Sigmoid colon (tissue), 7 donors: ENCODE measurements at places on chromosomes 12 and 14. TPM values are rescaled to one million over a fixed set of nuclear protein-coding genes. Genes with fewer than 3 reads are reported as not detected.

DNA sequence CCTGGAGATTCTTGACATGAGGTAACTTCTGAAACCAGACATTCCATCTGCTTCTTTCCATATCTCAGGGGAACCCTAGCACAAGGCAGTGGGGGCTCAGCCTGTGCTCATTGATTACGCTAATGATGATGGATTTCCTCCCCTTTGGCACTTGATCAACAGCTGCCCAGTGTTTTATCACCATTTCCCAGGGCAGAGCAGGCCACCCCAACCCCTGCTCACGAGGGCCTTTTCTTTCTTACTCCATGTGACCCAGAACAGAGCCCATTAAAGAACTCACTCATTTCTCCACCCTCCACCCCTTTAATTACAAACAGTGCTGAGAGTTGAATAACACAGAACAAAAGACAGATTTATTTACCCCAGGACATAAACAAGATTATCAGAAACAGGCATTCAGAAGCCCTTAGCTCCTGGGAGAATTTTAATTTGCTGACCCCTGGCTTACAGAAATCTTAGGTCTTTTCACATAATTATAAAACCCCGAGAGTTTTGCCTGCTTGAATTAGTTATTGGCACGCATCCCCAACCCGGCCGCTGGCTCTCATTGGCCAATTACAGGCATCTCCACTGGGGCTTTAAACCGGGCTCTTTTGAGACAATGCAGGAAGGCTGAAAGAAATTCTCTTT, 32.0 kb upstream of the CCDC60 start:
- no peak for DNase-seq

DNA sequence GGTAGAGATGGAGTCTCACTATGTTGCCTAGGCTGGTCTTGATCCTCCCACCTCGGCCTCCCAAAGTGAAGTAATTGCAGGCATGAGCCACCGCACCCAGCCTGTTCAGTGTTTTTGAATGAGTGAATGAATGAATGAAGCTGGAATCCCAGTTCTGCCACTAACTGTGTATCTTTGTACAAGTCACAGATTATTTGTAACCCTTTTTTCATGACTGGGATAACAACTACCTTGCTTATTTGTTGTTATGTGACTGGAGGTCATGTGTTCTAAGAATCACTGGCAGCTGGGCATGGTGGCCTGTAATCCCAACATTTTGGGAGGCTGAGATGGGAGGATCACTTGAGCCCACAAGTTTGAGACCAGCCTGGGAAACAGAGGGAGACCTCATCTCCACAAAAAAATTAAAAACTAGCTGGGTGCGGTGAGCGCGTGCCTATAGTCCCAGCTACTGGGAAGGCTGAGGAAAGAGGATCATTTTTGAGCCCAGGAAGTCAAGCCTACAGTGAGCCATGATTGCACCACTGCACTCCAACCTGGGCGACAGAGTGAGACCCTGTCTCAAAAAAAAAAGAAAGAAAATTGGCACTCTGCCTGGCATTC, 13.3 kb upstream of the NUMB start:
- no peak for DNase-seq

GRCh38 chr14:37343307-37344094, 145.8 kb downstream of the MIPOL1 start:
- DNase-seq, result no peak

- no peak for DNase-seq
These were observed 131.8 kb downstream of the TMTC3 start for GRCh38 chr12:88273875-88274274.

ABCC9 gene
- 35.7 TPM for total RNA-seq

RTL1 gene
- not detected for total RNA-seq

DNA sequence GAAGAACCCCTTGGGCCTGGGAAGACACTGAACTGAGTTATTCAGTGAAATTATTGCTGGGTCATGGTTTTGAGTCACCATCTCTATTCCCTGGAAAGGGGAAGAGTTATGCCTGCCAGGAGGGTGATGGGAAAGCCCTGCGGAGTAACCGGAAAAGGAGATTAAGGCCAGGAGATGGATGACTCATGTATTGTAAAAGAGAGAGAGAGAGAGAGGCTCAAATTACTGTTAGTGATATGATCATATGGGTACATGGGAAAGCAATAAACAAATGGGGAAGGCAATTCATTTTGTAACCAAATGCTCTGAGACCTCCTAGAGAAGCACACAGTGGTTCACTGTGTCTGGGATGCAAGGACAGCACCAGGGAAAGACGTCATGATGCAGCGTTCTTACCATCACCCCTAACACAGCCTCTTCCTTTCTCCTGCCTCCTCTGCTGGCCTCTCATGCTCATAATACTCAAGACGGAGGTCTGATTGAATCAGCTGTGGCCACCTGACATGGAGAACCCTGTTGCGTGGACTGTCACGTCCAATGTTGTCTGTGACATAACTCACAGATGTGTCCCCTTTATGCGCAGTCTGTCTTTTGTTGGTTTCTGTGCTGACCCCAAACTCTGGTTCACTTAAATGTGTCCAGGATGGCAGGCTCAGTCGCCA, 243.7 kb downstream of the TMEM132D start:
- no peak for DNase-seq

- DNase-seq, result no peak
These were observed 102.9 kb downstream of the TAOK3 start for GRCh38 chr12:118269806-118270205.

COX8C gene
- total RNA-seq, result not detected

DNA sequence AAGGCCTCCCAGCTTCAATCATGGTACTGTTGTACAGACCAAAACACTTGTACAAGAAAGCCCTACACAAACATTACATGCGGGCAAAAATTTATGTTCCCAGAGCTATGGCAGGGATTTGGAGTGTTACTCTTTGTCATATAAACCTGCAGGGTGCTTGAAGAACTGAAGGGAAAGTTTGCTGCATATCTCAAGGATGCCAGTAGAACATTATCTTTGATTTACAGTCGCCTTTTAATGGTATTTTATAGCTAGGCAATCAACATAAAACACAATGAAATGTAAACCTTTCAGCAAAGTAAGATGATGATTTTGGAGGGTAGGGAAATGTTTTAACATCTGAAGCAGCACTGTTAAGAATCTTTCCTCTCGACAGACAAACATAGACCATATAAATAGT, 305.6 kb downstream of the KCNH5 start:
- DNase-seq, result no peak

GRCh38 chr14:88140874-88141273, 135.9 kb downstream of the GPR65 start:
- DNase-seq, result no peak

GRCh38 chr12:2999265-2999841, 40.2 kb downstream of the TEAD4 start:
- DNase-seq, result no peak

DNA sequence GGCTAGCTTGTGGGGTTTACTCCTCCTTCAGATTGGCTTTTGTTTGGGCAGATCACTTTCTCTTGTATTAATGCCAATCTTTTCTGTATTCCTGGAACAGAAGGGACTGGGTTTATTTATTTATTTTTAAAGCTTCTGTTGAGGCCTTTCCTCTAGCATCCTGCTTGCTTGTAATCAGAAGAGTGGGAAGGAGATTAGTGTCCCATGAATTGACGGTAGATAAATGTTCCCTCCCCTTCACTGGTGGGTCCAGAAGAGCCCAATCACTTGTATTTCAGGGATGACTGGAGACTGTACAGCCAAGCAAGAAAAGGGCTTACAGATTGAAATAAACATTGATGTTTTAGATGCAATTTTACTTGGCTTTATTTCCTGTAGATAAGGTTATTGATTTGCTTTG, 71.0 kb downstream of the LIN52 start:
- no peak for DNase-seq

- DNase-seq, result no peak
These were observed 70.8 kb downstream of the WNK1 start for GRCh38 chr12:823028-823698.

DNA sequence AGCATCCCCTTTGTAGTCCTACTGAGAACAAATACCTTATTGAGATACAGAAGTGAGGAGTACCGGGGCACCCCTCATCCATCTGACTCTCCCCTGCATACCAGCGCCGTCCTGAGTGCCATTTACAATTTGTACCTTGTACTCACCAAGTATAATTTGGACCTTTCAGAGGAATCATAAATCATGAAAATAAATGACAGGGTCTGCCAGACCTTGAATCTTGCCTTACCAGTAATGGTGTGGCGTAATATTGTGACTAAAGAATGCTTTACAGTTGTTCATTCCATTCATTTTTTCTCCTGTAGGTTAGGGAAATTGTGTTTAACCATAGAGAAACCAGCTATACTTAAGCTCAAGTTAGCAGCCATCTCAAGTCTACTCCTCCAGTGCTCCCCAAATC, 243.7 kb upstream of the RGS6 start:
- no peak for DNase-seq

DNA sequence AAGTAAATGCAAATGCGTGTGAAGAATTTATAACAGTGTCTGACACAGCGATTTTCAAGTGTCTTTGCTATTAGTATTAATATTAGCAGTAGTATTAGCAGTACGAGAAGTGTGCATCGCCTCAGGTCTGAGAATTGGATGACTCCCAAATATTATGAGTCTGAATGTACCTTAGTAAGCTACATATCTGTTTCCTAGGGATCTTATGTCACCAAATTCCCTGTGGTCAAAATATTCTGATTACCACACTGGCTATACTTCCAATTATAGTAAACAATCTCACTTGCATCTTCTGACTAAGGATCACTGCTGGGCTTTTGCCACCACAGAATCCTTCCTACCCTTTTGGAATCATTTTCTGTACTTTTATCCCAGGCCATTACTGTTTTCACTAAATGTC, 396.0 kb upstream of the MIS18BP1 start:
- no peak for DNase-seq

- peak; percentile 34 for DNase-seq
These were observed 63.7 kb upstream of the DDX11 start for GRCh38 chr12:31009976-31010375.

GRCh38 chr12:52193991-52194390, 2.2 kb upstream of the KRT80 start:
- DNase-seq, result no peak

DNA sequence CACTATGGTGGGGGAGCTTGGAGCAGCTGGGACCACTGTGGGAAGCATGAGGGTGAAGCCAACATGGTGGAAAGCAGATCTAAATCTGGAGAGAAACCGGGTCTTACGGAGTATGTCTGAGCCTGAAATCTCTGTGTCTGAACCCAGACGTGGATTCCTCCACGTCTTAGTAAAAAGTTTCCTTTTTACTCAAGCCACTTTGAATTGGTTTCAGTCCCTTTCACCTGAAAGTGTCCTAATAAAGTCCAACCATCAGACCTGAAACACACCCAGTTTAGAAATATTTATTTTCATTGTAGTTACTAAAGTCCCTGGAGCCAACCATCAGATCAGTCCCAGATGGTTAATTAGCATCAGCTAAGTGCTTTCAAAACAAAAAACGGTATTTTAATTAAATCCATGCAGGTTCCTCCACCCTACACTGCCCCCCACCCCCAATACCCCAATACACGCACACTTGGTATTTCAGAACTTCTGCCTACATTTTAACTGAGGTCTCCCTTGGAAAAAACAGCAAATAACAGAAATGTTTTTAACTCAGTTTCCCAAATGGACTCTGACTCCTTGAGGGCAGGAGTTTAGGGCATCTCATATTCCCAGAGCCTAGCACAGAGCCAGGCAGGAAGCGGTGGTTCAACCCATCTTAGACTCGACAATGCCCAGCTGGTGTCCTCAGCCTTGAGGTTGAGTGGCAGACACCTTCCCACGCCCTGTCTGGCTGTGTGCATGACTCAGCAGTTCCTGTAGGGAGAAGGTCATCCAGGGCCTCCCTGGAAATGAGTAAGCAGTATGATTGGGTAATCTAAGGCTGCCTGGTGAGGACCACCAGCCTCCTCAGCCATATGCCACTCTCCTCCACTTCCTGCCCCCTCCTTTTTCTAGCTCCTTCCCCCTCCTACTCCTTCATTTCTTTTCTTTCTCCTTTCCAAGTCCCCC, 175.8 kb downstream of the TTC8 start:
- no peak for DNase-seq

DNA sequence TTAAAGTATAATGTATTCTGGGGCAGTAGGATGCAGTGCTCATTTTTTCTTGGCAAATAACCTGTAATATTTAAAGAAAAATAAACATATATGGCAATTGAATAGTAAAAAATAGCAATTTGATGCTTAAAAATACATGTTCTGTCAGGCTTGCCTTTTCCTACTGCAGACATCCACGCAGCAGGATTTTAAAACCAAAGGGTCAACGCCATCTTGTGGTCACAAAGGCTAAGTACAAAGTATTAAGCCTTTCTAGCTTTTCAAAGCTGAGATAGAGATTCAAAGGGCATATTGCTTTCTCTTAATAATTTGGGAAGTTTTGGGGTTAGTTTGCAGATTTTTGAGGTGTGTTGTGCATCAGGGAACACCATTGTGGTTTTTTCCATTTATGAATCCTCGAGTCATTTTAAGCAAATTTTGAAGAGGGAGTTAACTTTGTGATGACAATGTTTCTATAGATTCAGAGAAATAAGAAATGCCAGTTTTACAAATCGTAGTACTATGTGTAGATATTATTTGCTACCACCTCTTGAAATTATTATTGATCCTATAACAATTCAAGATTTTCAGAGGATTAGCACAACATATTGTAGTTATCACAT, 4.7 kb upstream of the CCER1 start:
- no peak for DNase-seq

GRCh38 chr12:2335109-2335508, 282.3 kb downstream of the CACNA1C start:
- no peak for DNase-seq

TAS2R43 gene
- 4.3 TPM for total RNA-seq

GRCh38 chr12:26106347-26106746, 18.5 kb downstream of the BHLHE41 start:
- no peak for DNase-seq
